ENCODE measurements at places on chromosomes 5 and 9.

GRCh38 chr5:14675865-14676300 lies 11.4 kb downstream of the OTULIN start:
- peak overlapping the region; percentile 59 for H3K27ac ChIP-seq
- H3K27me3 ChIP-seq = no peaks in the 10 kb centered on the region
- peaks cover 52% of the 10 kb centered on the region for H3K4me1 ChIP-seq
- peak overlapping the region; percentile 12 for H3K4me3 ChIP-seq
- H3K36me3 ChIP-seq = peaks cover 5% of the 10 kb centered on the region

DNA sequence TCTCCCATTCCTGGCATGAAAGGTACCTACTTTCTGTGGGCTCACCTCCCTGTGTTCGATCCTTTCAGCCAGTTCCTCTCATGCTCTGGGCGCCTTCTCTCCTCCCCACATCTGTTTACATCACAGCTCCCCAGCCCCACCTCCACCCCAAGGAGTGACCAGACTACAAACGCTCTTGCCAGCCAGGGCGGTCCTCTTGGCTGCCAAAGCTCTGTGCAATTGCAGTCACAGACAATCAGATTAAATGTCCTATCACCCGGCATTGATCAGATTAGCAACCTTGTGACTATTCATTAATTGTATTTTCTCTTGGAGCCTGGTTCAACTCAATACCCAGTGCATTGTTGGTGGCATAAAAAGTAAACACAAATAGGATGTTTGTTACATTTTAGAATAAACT lies 211.2 kb upstream of the TBCA start:
- no peaks in the 10 kb centered on the region for H3K36me3 ChIP-seq
- H3K27ac ChIP-seq = no peak overlapping the region
- H3K4me1 ChIP-seq = no peaks in the 10 kb centered on the region
- H3K27me3 ChIP-seq = no peaks in the 10 kb centered on the region
- DNase-seq = no peak

- H3K4me3 ChIP-seq = no peak overlapping the region
- H3K36me3 ChIP-seq = no peaks in the 10 kb centered on the region
- no peak for DNase-seq
- no peak overlapping the region for H3K27ac ChIP-seq
Observed at GRCh38 chr9:38048316-38048969, 20.6 kb downstream of the SHB start.

- H3K27ac ChIP-seq = no peak overlapping the region
- H3K4me3 ChIP-seq = no peak overlapping the region
- H3K36me3 ChIP-seq = no peaks in the 10 kb centered on the region
Observed at GRCh38 chr9:4171971-4172370, 127.9 kb downstream of the GLIS3 start.

DNA sequence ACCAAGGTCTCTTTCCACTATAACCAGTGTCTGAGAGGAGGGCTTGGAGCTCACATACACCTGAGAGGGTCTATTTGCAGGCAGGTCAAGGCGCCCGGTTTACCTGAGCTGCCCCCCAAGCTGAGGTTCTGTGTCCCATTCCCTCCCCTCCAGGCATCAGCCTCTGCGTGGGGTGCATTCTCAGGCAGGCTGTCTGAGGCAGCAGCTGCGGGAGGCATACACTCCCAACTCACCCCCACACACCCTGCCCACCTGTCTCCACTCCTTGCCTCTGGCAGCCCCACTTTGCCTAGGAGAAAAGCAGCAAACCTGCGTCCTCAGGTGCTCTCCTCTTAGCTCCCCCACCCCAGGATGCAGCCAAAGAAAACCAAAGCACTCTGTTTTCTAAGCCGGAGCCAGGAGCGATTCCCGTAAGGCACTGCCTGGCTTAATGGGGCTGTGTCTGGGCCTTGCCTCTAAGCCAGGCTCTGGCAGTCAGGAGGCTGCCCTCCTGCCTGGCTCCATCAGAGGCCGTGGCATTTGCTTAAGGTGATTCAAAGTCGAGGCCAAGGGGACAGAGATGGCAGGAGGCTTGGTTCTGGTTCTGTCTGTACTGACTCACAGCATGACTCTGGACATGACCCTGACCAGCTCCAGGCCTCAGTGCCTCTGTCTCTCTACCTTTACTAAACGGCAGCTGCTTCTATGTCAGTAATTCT lies 139.2 kb upstream of the TRIM32 start:
- H3K27me3 ChIP-seq = no peaks in the 10 kb centered on the region
- no peak overlapping the region for H3K4me3 ChIP-seq
- H3K36me3 ChIP-seq = no peaks in the 10 kb centered on the region
- no peaks in the 10 kb centered on the region for H3K4me1 ChIP-seq
- no peak for DNase-seq

DNA sequence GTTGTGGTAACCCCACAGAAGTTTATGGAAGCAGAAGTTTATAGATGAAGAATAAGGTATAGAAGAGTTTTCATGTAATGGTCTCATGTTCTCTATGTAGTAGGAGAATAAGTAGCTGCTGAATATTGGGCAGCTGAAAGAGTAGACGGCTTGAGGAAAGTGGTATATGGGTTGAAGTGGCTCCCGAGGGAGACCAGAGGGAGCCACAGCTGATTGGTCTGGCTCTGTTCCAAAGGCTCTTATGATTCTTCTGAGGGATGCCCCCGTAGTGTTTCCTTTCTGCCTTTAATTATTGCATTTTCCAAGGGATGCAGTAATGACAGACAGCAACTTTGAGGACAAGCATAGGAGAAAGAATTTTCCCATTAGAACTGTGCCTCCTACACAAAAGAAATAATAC lies 30.1 kb upstream of the TENT2 start:
- no peak overlapping the region for H3K27ac ChIP-seq
- no peak overlapping the region for H3K4me3 ChIP-seq
- no peaks in the 10 kb centered on the region for H3K36me3 ChIP-seq
- H3K27me3 ChIP-seq = no peaks in the 10 kb centered on the region
- no peak for DNase-seq

DNA sequence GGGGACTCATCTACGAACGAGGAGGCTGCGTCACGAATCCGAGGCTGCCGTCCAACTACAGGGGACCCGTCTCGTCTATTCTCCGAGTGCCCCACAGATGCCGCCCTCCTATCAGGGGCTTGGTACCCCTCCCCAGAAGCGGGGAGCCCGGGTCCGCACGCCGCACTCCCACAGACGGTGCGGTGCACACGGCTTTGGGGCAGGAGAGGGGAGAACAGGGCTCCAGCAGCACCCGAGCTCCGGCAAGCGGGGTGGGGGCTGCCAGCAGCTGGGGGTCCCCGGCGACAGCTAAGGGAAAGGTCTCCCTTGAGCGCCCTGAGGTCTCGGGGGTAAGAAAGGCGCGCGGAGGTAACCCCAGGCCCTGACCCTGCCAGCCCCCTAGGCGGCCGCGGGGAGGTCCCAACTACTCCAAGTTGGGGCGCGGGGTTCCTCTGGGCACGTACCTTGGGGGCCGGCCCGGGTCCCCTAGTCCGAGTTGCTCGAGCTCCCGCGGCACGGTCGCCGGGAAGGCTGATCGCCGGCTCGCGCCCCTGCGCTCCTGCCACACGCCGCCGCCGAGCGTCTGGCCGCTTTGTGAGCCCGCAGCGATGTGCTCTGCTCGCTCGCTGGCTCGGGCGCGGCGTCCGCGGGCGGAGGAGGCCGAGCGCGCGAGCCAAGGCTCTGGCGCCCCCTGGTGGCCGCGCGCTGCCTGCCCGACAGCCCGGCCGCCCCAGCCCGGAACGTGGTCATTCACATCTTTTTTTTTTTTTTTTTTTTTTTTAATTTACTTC lies at the start of gene SPOCK1:
SPOCK1 (minus strand) TSS at position 591 of the 770 bp plus-strand sequence.
- no peaks in the 10 kb centered on the region for H3K4me1 ChIP-seq
- no peak within 1 kb of the TSS for H3K4me3 ChIP-seq
- no peak within 1 kb of the TSS for H3K27ac ChIP-seq
- H3K36me3 ChIP-seq = no peaks in the 10 kb centered on the region
- peak; percentile 35 for DNase-seq

DNA sequence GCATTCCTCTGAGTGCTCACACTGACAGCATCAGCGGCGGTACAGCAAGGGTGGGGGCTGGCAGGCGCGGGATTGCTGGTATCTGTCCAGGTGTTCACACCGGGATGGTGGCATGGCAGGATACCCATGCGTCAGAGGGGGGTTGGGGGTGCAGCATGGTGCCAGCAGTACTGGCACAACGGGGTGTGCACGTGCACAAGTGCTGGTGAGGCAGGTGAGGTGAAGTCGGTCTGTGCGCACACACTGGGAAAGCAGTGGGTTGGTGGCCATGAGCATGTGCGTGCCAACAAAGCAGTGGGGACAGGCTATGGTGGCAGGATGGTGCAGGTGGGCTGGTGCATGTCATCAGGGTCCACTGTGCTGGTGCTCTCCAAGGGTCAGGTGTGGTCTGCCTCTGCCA lies 819.6 kb upstream of the EDIL3 start:
- no peaks in the 10 kb centered on the region for H3K4me1 ChIP-seq
- no peaks in the 10 kb centered on the region for H3K27me3 ChIP-seq
- no peaks in the 10 kb centered on the region for H3K36me3 ChIP-seq
- DNase-seq = no peak
- no peak overlapping the region for H3K27ac ChIP-seq

DNA sequence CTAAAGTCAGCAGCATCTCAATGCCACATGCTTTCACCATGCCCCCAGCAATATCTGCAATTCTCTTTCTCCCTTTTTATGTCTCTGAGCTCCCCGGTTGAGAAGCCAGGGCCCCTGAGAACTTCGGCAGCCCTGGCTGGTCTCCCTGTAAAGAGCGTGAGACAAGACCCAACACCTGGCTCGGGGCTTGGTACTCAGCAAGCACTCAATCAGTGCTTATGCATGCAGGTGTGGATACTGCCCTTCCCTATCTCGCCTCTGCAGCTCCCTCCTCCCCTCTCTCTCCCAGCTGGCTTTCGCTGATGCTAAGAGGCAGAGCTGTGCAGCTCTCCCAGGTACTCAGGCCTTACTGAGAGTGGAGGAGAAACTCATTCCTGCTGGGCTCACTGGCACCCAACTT lies 41.7 kb upstream of the AKNA start:
- H3K36me3 ChIP-seq = no peaks in the 10 kb centered on the region
- no peaks in the 10 kb centered on the region for H3K4me1 ChIP-seq
- H3K4me3 ChIP-seq = no peak overlapping the region
- H3K27me3 ChIP-seq = no peaks in the 10 kb centered on the region
- H3K27ac ChIP-seq = no peak overlapping the region

GRCh38 chr9:134738869-134739659 lies 97.5 kb downstream of the COL5A1 start:
- H3K4me3 ChIP-seq = no peak overlapping the region
- H3K4me1 ChIP-seq = no peaks in the 10 kb centered on the region
- DNase-seq = peak; percentile 19
- H3K27me3 ChIP-seq = no peaks in the 10 kb centered on the region

- no peaks in the 10 kb centered on the region for H3K36me3 ChIP-seq
- no peak overlapping the region for H3K4me3 ChIP-seq
- no peak overlapping the region for H3K27ac ChIP-seq
- H3K27me3 ChIP-seq = no peaks in the 10 kb centered on the region
Observed at GRCh38 chr9:121929893-121930875, 162.9 kb downstream of the TTLL11 start.

- no peak overlapping the region for H3K4me3 ChIP-seq
- no peak overlapping the region for H3K27ac ChIP-seq
- no peaks in the 10 kb centered on the region for H3K27me3 ChIP-seq
- no peak for DNase-seq
- H3K36me3 ChIP-seq = no peaks in the 10 kb centered on the region
- no peaks in the 10 kb centered on the region for H3K4me1 ChIP-seq
Observed at GRCh38 chr9:87479801-87480201, 17.9 kb upstream of the DAPK1 start.

DNA sequence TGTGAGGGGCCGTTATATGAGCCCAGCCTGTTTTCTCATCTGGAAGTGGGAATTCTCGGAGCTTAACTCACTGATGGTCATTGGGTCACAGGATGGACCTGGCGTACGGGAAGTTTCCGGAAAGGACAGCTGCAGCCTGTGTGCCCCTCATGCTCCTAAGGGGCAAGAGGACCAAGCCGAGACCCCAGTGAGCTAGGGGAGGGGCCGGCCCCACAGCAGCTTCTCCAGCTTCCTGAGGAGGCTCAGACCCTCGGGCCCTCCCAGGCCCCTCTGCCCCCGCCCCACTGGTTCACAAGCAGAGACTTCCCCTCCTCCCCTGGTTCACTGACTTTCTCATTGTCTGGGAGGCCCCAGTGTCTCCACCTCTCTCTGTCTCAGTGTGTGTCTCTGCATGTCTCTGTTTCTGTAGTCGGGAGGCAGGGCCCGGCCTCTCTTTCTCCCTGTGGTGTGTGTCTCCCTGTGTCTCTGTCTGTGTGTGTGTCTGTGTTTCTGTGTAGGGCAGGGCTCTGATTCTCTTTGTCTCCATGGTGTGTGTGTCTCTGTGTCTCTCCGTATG lies 32.3 kb upstream of the FIBCD1 start:
- H3K4me1 ChIP-seq = no peaks in the 10 kb centered on the region
- H3K27me3 ChIP-seq = no peaks in the 10 kb centered on the region
- H3K36me3 ChIP-seq = no peaks in the 10 kb centered on the region
- no peak overlapping the region for H3K27ac ChIP-seq
- no peak for DNase-seq
